Astrocyte of the spinal cord (primary cell): ENCODE measurements at places on chromosomes 12 and 14.

GRCh38 chr12:96327889-96328288 lies 72.3 kb downstream of the CDK17 start:
- no peak for DNase-seq

DNA sequence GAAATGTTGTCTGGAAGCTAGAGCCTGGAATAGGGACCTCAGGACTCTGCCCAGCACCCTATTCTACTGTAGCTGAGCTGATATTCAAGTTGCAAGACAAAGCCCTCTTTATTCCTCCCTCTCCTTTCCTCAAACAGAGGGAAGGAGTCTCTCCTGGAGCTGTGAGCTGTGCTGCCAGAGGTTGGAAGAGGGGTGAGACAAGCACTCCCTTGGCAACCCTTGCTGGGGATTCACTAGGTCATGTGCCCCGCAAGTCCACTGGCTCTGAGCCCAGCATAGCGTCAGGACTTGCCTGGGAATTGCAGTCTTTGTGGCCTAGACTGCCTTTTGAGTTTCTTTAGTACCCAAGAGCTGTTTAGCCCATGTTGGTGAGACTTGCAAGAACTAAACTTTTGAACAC lies 11.4 kb upstream of the ASCL1 start:
- DNase-seq, result no peak

DNA sequence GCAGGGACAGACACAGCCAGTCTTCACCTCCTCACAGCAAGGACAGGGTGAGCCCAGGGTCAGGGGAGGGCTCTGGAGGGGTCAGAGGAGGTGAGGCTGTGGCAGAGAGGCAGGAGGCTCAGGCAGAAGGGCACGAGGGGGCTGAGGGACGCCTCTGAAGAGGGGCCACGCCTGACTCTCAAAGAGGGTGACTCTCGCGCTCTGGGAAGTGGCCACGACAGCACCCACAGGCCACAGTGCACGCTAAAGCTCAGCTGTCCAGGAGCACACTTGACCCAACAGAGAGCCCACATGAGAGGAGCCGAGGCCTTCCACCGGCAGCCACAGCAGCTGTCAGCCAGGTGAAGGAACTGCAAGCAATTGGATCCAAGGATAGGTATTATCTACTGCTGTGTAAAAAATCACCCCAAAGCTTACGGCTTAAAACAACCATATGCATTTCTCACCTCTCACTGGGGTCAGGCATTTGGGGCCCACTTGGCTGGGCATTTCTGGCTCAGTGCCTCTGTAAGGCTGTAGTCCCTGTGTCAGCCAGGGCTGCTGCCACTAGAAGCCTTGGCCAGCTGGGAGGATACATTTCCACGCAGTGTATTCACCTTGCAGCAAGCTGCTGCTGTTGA lies 27.8 kb downstream of the SLC6A12 start:
- no peak for DNase-seq

GRCh38 chr14:55160989-55161388 lies 30.4 kb downstream of the DLGAP5 start:
- peak; percentile 64 for DNase-seq

DNA sequence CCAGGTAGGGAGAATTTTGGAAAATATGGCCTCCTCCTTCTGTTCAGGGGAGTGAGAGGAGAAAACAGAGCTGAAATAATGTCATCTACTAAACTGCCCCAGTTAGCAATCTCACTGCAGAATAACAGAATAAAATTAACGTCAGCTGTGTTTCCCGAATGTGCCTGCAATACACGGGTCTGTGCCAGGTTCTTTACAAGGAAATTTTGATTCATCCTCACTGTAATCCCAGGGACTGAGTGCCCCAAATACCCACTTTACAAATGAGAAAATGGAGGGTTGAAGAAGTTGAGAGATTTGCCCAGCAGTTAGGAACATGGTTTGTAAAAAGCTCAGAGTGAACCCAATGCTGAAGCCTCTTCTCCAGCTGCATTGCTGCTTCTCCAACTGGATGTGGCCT lies 21.3 kb upstream of the SERPINA6 start:
- no peak for DNase-seq

DNA sequence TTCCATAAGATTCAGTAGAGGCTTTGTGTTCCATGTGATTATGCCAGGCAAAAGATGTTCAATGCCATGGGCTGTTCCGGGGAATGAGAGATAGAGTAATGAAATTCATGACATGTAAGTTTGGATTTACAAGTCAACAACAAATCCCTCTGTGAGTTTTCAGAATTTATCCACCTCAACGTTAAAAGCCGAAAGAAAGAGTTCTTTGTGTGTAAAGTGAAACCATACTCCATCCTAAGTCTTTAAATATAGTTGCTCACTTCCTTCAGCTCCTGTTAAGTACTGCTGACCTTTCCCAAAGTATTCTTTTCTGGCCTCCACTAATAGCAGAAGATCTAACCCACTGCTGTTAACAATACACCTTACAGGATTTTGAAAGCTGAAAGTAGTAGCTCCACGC lies 190.0 kb downstream of the TMX1 start:
- peak; percentile 44 for DNase-seq

DNA sequence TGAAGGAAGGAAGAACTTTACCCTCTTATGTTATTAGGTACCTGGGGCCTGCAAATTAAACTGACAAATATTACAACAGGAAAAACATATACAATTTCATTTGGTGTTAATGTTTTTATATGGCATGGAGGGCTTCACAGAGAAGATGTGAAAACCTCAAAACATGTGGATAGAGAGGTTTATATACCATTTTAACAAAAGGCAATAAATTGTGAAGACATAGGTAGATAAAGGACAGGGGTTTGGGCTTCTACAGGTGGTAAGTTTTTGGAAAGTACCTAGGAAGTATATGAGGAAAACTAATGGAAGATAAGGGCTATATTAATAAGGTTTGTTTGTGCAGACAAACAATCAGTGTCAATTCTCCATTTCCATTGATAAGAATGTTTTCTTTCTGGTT lies 95.1 kb upstream of the ATF7IP start:
- DNase-seq, result no peak

GRCh38 chr12:28998662-28999120 lies 150.4 kb upstream of the FAR2 start:
- peak; percentile 52 for DNase-seq

DNA sequence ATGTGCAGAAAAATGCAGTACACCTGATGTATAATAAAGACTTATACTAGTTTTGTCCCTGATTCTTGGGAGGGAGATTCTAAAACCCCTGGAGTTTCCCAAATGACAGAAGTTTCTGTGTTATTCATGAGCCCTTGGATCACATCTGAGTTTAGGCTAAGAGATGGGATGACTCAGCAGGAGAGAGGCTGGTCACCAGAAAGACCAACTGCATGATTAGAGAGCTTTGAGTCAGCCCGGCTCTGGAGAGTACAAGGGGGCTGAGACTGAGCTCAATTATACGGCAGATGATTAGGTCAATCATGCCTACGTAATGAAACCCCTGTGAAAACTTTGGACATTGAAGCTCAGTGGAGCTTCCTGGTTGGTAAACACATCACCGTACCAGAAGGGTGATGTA lies 174.2 kb downstream of the SSPN start:
- peak; percentile 83 for DNase-seq

GRCh38 chr12:42587601-42588523 lies 1.7 kb downstream of the PRICKLE1 start:
- no peak for DNase-seq

DNA sequence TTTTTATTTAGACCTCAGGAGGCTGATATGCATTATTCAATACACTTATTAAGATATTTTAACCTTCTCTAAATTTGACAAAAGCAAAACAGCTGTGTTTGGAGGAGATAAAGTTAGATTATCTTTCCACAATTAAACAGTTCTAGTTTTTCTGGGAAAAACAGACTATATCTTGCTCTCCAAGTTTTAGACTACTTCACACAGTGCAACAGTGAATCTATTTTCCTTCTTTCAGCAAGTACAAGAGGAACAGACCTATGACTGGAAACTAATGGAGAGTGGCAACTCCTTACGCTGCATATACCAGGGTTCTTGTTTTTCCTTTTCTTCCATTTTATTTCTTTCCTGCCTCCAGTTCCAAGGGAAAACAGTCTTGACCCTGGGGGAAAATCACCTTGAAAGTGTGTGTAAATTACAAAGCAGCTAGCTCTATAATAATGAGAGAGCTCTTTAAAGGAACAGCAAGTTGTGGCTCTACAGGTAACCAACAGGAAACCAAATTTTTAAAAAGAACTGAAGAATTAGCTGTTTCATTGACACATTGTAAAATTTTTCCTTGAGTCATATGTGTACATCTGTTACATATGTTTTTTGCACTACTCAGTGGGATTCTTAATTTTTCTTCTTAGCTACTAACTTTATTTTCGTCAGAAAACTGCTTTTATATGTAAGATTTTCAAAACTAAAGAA lies 27.4 kb downstream of the DNM1L start:
- no peak for DNase-seq

- peak; percentile 42 for DNase-seq
These were observed 17.1 kb downstream of the LUM start for GRCh38 chr12:91094032-91094662.

DNA sequence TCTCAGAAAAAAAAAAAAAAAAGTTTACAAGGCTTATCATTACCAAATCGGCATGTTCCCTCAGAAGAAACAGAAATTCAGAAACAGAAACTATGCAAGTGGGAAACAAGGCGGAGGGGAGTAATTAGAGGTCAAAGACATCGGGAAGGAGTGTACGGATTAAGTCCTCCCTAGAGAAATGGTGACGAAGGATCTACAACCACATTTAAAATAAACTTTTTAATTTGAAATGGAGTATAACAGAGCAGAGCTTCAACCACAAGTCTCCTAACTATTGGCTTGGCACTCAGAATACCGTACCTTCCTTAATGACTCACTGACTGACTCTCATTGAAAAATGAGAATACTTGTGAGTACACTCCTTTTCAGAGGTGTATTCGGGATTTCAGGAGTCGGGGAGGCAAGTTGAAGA lies 908 bp downstream of the ENTPD5 start:
- peak; percentile 80 for DNase-seq

- no peak for DNase-seq
These were observed 63.2 kb downstream of the FBXO33 start for GRCh38 chr14:39369029-39369428.

- no peak for DNase-seq
These were observed 17.1 kb upstream of the AKAP6 start for GRCh38 chr14:32312010-32312331.
